NCI-H446 treated with DMSO at 0.1 percent for 48 hours (cell line): ENCODE measurements at places on chromosomes 7 and 10.

- no peak for DNase-seq
Observed at GRCh38 chr10:58517081-58517480, 4.4 kb downstream of the BICC1 start.

DNA sequence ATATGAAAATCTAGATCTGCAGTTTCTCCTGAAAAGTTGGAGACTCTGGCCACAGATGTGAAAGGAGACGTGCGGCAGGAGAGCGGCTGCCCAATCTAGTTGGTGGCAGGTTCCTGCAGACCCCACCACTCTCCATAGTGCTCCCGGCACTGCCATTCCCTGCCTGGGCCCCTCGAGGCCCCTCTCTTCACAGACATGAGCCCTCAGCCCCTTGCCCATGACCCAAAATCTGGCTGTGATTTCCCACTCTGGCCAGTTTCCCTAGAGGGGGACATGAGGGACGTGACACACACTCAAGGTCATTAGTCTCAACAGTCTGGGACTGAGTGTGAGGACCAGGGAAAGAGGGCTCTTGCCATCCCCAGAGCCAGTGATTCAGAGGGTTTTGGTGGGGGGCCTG lies 138.7 kb downstream of the PTPN20 start:
- DNase-seq = no peak

DNA sequence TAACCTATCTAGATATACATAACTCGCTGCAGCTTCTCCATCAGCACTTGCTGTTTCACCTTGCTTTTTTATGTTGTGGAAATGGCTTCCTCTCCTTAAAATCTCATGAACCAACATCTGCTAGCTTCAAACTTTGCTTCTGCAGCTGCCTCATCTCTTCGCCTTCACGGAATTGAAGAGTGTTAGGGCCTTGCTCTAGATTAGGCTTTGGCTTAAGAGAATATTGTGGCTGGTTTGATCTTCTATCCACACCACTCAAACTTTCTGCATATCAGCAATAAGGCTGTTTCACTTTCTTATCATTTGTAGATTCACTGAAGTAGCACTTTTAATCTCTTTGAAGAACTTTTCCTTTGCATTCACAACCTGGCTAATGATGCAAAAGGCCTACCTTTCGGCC lies 49.2 kb upstream of the AGR3 start:
- no peak for DNase-seq

DNA sequence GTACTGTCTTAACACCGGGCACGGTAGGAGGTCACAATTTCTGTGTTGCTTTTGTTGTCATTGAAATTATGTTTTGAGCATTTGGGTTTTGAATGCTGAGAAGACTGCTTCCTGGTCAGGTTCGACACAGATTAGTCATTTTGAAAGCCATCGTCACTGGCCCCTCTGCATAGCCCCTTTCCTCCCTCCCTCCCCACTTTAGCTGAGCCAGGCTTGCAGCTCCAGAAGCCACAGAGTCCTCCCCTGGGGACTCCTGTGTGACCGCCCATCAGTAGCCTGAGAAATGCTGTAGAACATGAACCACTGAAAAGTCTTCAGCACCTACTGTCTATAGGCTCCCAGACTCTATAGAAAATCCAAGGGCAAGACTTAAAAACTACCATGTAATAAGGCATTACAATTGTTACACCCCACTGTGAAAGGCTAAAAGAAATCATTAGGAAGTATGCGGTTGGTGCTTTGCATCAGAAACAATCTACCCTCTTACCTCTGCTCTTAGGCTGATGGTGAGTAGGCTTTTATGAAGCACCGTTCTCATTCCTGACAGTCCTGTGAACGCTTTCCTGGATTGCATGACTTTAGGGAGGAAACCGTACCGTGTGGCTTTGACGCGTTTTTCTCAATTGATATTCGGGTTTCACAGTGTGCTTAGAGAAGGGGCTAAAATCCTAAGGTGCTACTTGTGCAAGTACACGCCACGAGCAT lies 24.8 kb downstream of the JCAD start:
- no peak for DNase-seq

GRCh38 chr7:105673367-105674084 lies 92.2 kb upstream of the EFCAB10 start:
- DNase-seq = peak; percentile 64

DNA sequence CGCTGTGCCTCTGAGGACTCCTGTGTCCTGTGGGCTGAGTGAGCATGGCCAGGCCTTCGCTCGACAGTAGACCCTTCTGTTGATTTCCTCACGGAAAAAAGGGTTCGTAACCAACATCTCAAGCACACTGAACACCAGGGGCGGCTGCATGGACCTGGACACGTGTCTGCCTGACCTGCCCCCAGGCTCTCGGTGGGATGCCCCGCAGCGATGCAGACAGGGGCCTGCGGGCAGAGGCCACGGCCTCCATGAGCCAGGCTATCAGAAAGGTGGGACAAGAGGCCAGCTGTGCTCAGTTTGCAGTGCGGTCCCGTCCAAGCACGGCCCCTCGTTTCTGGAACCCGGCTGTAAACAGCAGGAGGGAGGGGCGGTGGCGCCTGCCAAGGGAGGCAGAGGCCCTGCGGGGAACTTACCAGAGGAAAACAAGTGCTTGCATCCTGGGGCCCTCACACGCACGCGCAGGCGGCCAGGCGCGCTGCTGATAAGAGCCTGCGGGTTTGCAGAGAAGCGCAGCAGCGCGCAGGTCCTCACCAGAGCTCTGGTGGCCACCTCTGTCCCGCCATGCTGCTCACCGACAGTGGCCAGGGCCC lies 10.6 kb downstream of the GPR146 start:
- DNase-seq = peak; percentile 10

DNA sequence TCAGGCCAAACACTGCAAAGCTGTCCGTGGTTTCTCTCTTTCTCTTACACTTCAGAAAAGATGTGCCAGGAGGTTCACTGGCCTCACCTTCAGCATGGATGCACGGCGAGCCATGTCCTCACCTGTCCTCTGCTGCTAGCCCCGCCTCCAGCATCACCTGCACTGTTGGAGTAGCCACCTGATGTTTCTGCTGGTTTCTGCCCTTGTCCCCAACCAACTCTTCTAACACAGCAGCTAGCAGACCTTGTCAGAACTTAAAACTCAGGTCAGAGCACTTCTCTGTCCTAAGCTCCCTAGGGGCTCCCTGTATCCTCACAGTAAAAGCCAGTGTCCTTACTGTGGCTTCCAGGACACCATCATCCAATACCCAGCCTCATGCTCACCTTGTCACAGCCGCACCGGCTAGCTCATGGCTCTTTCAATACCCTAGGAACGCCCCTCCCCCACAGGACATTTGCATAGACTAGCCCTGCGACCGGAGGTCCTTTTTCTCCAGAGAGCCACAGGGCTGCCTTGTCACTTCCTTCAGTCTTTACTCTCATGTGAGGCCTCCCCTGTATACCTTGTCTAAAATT lies 15.2 kb downstream of the PALD1 start:
- DNase-seq = no peak

- DNase-seq = no peak
Observed at GRCh38 chr10:131804551-131805295, 96.1 kb upstream of the PPP2R2D start.
